ENCODE measurements at places on chromosomes 11 and 22.

- no peak for DNase-seq
Measured at GRCh38 chr11:124075841-124076651, 34.9 kb upstream of the OR10G7 start.

DNA sequence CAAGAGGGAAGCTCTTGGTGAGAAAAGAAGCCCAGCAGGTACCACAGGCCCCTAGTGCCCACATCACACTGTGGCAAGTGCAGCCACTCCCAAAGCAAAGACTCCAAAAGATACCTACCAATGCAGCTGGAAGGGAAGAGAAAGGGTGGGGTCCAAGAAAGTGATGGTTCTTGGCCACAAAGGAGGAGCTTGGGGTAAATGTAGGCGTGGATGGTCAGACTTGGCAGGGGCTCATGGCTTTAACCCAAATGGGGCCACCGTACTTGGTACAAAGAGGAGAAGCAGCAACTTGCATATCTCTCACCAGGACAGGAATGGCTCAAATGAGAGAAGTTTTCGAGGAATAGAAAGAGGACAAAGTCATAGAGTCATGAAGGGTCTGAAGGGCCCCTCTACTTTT lies 4.8 kb downstream of the MAP3K11 start:
- no peak for DNase-seq

DNA sequence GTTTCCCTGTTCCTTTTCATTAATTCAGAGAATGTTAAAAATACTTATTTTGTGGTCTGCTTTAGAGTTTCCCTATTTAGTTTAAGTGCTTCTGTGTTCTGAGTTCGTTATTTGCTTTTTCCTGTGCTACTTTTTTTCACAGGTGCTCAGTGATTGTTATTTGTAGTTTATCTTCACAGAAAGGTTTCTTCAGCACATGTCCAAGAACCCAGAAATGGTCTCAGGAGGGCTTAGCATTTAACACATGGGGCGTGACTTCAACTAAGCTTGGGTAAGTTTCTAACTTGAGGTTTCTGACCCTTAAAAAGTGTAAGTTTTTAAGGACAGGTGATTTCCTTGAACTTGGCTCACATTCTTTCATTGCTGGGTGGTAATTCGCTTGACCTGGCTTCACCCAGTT lies 157.3 kb downstream of the AASDHPPT start:
- DNase-seq, result no peak

DNA sequence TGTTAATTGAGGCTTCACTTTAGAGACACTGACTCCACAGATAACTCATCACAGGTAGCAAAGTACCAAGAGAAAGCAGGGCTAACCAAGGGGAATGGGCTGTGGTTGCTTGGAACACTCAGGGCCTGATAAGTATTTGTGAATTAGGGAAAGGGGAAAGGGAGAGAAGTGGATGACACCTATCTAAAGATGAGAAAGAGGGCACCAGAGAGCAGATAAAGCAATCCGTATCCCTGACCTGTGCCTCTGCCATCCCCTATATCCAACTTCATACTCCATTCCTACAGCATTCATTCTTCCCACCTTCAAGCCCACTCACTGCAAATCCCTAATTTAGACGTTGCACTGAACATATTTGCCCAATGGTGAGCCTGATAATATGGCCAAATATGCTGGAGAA lies 43.0 kb upstream of the API5 start:
- no peak for DNase-seq

- no peak for DNase-seq
Measured at GRCh38 chr11:44949160-44950030, 1.3 kb downstream of the TP53I11 start.

DNA sequence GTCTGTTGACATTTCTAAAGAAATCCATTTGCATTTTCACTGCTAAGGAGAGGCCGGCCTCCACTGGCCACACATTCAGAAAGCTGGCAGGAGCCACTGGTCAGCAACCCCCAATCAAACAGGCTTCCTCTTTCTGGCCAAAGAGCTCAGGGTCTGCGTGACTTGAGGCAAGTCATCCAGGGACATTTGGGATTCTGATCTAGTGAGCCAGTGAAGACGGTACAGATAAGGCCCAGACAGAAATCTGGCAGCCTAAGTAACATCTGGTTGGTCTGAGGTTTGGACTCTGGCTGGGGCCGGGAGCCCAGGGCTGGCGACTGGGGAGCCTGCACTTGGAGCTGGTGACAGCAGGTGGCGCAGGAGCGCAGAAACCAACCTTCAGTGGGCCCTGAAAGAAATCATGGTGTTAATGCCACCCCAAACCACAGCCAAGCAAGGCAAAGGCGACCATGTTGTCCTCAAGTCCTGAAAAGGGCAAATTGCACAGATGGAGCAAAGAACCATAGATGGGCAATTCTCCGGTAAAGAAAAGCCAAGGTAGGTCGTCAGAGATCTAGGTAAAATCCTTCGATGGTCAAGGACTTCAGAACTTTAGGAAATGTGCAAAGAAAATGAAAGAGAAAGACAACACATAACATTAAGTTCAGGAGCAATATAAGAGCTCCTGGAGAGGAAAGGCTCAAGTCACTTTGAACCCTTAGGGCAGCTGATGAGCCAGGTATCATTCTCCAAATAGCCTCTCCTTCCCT lies 99.4 kb upstream of the BLID start:
- peak; percentile 67 for DNase-seq

- DNase-seq, result no peak
Measured at GRCh38 chr22:31275576-31275975, 16.7 kb downstream of the PIK3IP1 start.

- DNase-seq, result no peak
Measured at GRCh38 chr22:48581205-48581766, 1246.4 kb downstream of the BRD1 start.

GRCh38 chr11:2525166-2525861 lies 80.5 kb downstream of the KCNQ1 start:
- no peak for DNase-seq

DNA sequence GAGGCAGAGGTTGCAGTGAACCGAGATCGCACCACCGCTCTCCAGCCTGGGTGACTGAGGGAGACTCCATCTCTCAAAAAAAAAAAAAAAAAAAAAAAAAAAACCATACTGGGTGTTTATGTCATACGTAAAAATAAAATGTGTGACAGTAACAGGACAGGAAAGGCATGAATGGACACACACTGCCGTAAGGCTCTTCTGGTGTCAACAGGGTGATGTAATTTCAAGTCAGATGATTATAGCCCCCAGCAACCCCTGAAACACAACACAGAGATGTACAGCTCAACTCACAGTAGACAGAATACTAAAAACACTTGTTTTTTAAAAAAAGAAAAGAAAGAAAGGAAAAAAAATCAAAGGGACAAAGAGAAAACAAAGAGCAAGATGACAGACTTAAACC lies 22.2 kb downstream of the SBF1 start:
- DNase-seq, result no peak

DNA sequence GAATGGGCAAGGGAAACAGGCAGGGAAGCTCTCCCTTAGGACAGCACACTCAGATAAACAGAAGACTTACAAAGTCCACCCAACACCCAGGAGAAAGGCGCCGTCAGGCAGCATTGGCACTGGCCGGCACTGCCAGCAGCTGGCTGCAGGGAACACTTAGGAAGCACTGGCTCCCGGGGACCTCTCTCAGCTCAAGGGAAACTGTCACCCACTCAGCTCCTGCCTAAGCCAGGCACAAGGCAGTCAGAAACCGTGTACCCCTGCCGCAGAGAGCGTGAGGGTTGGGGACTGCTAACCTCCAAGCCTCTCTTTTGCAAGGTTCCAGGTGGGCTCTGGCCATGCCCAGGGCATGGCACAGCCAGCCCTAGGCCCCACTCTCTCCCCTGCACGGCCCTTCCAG lies 64.7 kb downstream of the DGCR2 start:
- no peak for DNase-seq

DNA sequence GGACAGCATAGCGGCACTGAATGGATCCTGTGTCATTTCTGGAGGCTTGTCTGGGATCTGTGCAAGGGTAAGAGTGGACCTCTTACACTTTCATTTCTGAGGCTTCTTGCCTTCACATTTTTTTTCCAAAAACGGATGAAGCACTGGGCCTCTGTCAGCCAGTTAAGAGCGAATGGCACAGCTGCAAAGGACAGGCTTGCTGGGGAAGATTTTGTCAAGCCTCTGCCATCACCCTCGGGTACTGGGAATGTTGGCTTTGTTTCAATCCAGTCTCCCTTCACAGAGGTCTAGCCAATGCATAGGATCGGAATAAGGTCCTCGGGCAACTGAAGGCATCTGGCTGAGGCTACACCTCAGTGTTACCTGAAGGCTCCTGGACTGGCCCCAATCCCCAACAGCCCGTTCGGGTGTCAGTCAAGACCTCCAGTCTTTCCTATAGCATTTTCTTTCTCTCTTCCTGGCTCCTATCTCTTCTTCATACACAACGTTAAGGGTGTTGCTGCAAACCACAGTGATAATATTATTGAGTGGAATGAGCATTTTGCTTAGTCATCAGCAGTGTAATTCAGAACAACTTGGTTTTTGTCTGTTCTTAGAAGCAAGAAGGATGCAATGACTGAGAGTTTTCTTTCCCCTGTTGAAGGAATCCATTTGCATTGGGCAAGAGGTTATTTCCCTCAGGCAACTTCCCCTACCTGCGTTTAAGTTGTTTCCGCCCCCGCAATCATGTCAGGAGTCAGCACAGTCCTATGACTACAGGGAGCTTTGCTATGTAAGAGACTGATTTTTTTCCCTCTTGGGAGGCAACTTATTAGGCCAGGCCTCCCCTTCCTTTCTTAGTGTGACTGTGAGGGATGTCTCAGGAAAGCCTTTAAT lies 22.8 kb downstream of the NPAT start:
- DNase-seq, result no peak

Data from fibroblast of skin of left quadriceps (primary cell).